Cardiac septum (tissue), 1 donor: ENCODE measurements at places on chromosomes 7 and 10.

DNA sequence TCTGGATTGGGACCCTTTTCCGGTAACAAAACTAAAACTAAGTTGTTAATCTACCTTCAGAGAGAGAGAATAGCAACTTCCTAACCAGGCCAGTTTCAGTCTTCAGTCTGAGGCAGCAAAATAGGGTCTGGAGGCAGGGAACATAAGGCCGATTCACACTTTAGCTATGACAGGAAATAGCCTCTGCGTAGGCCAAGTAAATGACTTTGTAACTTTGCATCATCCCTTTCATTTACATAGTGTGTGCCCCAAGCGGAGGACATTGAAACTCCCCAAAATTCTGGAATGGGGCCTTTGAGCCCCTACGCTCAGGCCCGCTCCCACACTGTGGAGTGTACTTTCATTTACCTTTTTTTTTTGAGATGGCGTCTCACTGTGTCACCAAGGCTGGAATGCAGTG lies 1.7 kb upstream of the UPP1 start:
- no peak for DNase-seq

GRCh38 chr7:133190172-133190528 lies 62.7 kb upstream of the EXOC4 start:
- no peak for DNase-seq

DNA sequence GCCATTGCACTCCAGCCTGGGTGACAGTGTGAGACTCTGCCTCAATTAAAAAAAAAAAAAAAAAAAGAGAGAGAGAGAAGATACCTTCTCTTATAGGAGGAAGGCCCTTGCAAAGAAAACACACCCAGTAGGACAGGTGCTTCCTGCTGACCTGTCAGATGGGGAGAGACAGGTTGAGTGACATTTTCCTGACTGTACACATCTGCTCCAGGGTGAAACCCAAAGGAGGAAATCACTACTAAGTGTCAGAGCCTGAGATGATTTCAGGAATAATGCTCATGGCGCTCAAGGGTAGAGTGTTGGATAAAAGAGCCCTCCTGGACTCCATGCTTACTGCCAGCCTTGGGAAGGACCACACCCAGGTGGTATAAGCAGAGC lies 1.7 kb upstream of the STN1 start:
- DNase-seq = no peak

- DNase-seq = no peak
These were observed 11.0 kb downstream of the PSD start for GRCh38 chr10:102407425-102408130.

DNA sequence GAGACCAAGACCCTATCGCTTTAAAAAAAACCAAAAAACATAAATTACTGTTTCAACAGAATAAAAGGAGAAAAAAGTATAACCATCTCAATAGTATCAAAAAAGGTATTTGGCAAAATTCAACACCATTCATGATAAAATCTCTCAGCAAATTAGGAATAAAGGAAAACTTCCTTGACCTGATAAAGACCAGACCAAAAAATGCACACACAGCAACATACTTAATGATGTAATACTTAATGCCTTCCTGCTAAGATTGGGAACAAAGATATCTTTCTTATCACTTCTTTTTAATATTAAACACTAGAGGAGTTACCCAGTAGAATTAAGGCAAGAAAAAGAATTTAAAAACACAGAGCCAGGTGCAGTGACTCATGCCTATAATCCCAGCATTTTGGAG lies 79.3 kb downstream of the CNOT4 start:
- no peak for DNase-seq

DNA sequence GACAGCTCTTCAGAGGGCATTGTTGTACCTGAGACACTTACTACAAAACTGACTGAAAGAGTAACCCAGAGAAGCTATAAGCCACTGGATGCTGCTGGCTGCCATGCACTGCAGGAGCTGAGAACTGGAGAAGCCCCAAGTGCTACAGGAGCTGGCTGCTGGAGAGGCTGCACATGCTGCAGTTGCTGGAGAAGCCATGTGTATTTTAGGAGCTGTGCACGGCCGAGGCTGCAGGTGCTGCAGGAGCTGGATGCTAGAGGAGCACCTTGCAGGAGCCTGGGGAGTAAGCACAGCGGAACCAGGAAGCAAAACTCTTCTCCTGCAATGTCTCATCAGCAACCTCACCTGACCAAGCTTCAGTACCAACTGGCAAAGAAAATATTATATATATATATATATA lies 45.5 kb downstream of the STEAP1B start:
- DNase-seq = no peak

DNA sequence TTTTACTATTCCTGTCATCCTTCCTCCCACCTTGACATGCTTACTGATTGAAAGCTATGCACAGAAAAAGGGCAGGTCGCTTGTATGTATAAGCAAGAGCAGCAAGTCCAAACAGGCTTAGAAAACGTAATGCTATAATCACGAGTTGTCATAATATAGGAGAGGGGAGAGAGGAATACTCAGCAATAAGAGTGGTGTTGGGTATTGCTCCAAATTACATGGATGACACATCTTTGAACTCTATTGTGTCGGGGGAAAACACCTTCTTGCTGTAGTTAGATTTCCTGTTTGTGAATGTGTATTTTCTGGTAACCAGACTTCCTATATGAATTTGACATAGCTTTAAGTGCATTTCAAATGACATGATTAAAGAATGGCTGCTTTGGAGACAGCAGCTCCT lies 7.5 kb downstream of the MET start:
- DNase-seq = no peak

- DNase-seq = no peak
These were observed 125.9 kb downstream of the CFTR start for GRCh38 chr7:117605712-117606111.

- peak; percentile 88 for DNase-seq
These were observed 2.9 kb upstream of the GET4 start for GRCh38 chr7:873367-874002.

DNA sequence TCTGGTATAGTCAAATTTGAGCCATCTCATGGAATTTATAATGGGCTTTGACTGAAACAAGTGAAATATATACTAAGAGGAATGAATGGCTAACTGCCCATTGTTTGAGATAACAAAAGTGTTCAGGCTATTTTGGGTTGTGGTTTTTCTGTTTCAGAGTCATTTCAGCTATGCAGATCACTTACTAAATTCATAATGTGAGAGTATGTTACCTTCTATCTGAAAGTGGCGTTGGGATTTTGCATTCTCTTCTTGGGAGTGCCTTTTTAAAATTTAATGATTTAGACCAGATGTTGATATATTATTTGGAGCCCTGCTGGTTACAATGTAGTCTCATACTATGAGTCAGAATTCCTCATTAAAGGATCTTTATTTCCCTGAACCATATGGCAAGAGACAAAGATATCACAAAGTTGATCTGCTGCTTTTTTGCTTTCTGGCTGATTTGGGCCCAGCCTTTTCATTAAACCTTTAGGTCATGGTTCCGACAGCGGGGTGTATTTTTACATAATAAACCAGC lies 10.4 kb downstream of the VCL start:
- DNase-seq = no peak

DNA sequence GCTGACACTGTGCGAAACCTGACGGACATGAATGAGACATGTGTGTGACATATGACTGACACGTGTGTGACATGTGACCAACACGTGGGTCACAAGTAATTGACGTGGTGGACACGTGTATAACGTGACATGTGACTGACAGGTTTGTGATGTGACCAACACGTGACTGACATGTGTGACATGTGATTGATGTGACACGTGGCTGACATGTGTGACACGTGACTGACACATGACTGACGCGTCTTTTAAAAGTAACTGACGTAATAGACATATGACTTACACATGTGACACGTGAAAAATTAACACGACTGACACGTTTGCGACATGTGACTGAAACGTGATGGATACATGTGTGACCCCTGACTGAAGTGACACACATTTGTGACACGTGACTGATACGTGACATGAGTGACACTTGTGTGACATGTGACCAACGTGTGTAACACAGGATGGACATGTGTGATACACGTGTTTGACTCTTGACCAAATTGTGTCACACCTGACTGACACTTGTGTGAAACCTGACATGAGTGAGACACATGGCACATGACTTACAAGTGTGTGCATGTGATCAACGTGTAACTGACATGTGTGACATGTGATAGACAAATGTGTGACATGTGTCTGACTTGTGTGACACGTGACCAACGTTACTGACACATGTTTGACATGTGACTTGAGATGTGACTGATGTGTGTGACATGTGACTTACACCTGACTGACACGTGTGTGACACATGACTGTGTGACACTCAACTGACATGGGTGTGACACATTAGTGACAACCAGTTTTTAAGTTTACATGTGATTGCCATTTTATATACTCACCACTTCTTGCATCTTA lies 56.9 kb downstream of the ZNF92 start:
- no peak for DNase-seq

GRCh38 chr10:34168439-34168838 lies 646.7 kb downstream of the PARD3 start:
- DNase-seq = no peak

DNA sequence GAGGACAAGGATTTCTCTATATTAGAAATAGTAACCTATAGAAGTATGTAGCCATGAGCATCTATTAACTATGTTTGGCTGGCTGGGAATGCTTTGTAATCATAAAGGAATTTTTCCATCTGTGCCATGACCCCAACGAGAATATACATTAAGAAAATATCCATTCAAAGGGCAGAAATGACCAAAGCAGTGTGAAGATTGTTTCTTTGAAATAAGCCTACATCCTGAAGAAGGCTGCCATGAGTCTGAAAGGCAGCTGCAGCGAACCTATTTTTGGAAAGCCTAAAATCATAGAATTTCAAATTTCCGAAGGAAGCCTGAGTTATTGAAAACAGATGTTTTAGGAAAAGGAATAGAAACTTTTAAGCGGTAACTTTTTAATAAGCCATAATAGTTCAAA lies 244.2 kb upstream of the FOXK1 start:
- DNase-seq = no peak

DNA sequence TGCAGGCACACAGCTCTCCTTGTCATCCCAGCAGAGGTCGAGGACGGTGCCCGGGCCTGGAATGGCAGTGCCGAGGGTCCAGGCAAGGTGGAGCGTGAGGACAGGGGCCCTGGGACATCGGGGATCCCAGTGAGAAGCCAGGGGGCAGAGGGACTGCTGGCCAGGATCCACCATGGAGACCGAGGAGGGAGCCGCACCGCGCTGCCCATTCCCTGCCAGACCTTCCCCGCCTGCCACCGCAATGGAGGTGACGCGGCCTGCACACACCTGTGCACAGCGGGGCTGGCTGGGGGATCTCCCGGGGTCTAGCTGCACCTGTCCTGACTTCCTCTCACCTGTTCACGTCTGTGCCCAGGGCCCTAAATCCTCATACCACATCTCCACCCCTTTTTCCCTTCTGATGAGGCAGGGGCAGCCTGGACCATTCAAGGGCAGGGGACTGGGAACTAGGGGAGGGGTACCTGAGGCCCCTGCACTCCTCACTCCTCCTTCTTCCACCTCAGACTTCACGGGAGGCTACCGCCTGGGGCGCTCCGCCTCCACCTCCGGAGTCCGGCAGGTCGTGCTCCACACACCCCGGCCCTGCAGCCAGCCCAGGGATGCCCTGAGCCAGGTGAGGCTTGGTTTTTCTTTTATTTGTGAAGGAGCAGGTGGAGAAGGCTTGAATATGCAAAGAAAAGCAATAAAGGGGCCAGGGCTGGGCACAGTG lies 6.9 kb downstream of the NYAP1 start:
- DNase-seq = no peak

- no peak for DNase-seq
These were observed 162.9 kb upstream of the CELF2 start for GRCh38 chr10:10854725-10855124.

GRCh38 chr7:30032310-30033125 lies 4.3 kb downstream of the PLEKHA8 start:
- no peak for DNase-seq

DNA sequence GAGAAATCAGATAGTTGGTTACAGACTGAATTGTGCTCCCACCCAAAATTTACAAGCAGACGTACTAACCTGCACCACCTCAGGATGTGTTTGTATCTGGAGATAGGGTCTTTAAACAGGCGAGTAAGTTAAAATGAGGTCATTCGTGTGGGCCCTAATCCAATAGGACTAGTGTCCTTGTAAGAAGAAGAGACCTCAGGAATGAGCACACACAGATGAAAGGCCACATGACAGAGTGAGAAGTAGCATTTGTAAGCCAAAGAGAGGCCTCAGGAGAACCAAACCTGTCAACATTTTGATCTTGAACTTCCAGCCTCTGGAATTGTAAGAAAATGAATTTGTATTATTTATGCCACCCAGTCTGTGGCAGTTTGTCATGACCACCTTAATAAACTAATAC lies 149.5 kb upstream of the VWC2 start:
- DNase-seq = no peak

DNA sequence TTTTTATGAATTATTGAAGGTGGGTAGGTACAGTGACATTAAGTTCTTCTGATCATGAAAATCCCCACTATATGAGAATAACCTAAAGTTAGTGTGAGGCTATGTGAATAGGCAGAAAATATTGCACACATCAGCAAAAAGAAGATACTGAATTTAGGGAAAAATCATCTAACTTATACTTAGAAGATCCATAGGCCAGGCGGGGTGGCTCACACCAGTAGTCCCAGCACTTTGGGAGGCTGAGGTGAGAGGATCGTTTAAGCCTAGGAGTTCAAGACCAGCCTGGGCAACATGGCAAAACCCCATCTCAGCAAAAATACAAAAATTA lies 49.5 kb upstream of the ARHGAP12 start:
- DNase-seq = no peak

GRCh38 chr10:33272635-33273034 lies 61.8 kb downstream of the NRP1 start:
- no peak for DNase-seq

DNA sequence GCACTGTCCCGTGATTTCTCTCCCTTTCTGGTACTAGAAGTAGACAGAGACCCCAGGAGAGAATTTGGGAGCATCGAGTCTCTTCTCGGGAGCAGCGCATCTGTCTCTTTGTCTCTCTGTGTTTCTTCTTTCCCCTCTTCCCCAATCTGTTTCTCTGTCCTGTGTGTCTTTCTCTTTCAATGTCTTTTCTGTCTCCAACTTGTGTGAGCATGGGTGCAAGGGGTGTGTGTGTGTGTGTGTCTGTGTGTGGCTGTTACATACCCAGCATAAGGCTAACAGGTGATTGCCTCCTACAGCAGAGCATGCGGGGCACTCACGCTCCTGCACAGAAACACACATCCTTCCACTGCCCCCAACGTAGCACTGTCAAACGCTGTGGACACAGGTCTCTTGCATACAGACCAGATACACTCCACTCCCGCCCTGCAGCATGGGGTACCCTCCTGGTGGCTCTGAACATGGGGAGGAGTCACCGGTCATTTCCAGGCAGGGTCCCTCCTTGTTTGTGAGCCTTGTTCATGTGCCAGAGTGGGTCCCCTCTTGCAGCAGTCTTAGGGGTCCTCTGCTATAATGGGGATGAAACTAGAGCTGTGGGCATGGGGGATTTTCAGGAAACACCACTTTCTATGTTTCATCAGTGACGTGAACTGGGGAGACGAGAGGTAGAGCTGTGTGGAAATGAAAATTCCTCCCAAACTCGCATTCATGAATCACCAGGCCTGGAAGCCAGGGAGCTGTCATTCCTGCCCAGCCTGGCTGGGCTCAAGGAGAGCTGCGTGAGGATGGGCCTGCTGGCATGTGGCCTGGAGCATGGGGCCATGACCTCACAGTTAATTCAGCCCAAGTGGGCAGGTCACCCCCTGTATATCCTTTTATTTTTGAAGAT lies 980 bp downstream of the ADAMTS14 start:
- no peak for DNase-seq
